ENCODE measurements at places on chromosomes 12 and 14. TPM values are rescaled to one million over a fixed set of nuclear protein-coding genes. Genes with fewer than 3 reads are reported as not detected.

GRCh38 chr14:58898655-58899316 is 261.0 kb downstream of the DACT1 start:
- DNase-seq, result no peak

The PIWIL1 gene
- not detected for total RNA-seq

The TAS2R46 gene
- 0.71 TPM for total RNA-seq

GRCh38 chr12:24991209-24992049 is 42.5 kb upstream of the BCAT1 start:
- DNase-seq, result no peak

The LBHD2 gene
- not detected for total RNA-seq

- DNase-seq, result no peak
Observed at GRCh38 chr12:5088586-5089264, 45.0 kb downstream of the KCNA5 start.

DNA sequence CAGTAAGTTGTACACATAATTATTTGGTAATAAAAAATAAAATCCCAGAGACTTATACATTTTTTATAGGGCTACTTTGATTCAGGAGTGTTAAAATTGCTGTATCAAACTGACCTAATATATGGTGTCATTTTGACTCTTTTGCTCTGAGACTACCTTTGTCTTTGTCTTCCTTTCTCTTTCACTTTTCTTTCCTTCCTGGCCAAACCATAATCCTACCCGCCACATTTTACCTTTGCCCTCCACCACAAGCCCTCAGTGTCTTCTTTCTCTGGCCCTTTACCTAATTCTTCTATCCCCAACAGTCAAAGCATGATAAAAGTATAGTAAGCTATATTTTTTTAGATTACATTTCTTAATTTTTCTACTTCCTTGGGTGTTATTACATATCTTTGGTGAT is 62.0 kb downstream of the CAND1 start:
- DNase-seq, result no peak

DNA sequence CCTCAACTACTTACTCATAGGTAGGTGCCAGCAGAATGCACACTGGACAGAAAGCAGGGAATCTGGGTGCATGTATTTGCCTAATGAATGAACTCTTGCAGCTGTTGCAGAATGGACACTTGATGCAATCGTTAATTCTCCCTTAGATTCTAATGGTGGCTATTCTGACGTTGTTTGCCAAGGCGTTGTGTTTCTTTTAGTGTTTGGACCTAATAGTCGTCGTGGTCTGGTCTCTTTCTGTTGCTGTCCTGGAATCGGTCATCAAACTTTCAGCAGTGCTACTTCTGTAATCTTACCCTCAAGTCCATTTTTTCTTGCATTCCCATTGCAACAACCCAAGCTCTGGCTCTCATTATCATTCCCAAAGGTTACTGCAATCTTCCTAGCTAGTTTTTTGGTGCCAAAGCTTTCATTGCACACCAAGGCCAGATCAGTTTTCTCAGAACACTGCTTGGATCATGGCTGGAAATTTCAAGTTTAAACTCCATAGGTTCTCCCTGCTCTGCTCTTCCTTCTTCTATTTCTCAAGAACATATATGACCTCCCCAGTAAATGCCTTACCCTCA is 31.3 kb downstream of the BMP4 start:
- no peak for DNase-seq

The RAB15 gene
- total RNA-seq, result 4.7 TPM

The ZDHHC22 gene
- total RNA-seq, result not detected

The LIMA1 gene
- 12.5 TPM for total RNA-seq
